ENCODE measurements at places on chromosomes 7 and 10. TPM values are rescaled to one million over a fixed set of nuclear protein-coding genes. Genes with fewer than 3 reads are reported as not detected.

DNA sequence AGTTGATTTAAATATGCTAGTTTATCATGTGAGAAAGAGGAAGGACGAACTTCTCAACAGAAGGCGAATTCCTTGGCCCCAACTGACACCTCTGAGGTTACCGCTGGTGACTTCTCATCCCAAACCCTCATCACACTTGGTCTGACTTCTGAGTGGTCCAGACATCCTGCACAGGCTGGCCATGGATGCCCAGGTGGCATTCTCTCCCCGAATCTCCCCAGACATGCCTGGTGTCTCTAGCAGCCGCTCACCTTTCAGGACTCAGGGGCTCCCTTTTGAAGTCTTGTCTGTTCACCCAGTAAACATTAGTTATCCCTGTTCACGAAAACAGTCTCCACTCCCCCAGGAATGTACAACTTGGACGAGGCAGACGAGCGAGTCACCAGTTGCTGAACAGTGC lies 157.7 kb downstream of the ADARB2 start:
- no peak overlapping the region for H3K4me3 ChIP-seq
- no peak overlapping the region for H3K27ac ChIP-seq
- H3K4me1 ChIP-seq: no peaks in the 10 kb centered on the region
- H3K36me3 ChIP-seq: no peaks in the 10 kb centered on the region

GRCh38 chr7:40315277-40315676 lies 180.5 kb downstream of the SUGCT start:
- no peaks in the 10 kb centered on the region for H3K36me3 ChIP-seq
- peaks cover 3% of the 10 kb centered on the region for H3K27me3 ChIP-seq
- H3K27ac ChIP-seq: peak overlapping the region; percentile 28

DNA sequence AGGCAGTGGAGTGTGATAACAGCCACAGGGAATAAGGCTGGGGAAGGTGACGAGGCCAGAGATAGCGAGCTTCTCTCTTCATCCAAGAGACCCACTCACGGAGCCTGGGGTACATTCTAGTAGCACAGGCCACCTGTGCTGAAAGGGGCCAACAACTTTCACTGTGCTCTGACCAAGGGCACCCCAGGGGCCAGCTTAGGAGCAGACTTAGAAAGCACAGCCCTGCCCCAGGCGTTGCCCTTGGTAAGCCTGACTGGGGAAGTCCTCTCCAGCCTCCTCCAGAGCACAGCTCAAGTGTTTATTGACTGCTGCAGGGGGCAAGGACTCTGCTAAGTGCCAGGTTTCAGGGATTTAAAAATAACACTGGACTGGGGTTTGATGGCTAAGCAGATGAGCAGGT lies 44.7 kb downstream of the EBF3 start:
- no peak overlapping the region for H3K27ac ChIP-seq
- H3K4me1 ChIP-seq: no peaks in the 10 kb centered on the region
- H3K4me3 ChIP-seq: no peak overlapping the region

DNA sequence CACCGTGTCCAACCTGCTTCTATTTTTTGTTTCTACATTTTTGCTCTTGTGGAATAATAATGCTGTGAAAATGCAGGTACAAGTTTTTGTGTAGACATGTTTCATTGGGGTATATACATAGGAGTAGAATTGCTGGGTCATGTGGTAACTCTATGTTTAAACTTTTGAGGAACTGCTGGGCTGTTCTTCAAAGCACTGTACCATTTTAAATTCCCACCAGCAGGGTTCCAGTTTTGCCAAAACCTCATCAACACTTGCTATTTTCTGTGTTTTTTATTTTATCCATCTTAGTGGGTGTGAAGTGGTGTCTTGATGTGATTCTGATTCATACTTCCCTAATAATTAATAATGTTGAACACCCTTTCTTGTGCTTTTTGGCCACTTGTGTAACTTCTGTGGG lies 138.6 kb downstream of the RGS10 start:
- H3K4me1 ChIP-seq: peaks cover 6% of the 10 kb centered on the region
- no peak overlapping the region for H3K27ac ChIP-seq
- H3K27me3 ChIP-seq: no peaks in the 10 kb centered on the region
- no peak overlapping the region for H3K4me3 ChIP-seq
- DNase-seq: no peak
- no peaks in the 10 kb centered on the region for H3K36me3 ChIP-seq

The WNT8B gene
- not detected for total RNA-seq

The GATA3 gene
- 0.53 TPM for total RNA-seq

DNA sequence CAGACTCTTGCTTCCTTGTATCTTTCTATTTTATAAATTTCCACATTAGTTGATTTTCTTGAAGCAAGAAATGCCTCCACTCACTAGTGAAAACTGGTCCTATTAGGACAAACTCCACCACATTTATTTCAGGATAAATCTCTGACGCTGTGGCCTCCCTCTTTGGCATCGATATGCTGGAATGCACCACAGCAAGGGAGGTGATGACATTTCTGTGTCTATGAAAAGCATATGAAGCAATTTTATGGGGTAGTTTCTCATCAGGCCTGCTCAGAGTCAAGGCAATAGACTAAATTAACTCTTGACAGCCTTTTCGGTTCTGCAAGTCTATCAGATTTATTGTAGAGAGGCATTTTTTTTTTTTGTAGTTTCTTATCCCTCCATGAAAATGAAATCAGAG lies 304.4 kb downstream of the ZEB1 start:
- no peak overlapping the region for H3K4me3 ChIP-seq
- DNase-seq: no peak
- no peaks in the 10 kb centered on the region for H3K36me3 ChIP-seq

The PRLHR gene
- total RNA-seq: not detected

DNA sequence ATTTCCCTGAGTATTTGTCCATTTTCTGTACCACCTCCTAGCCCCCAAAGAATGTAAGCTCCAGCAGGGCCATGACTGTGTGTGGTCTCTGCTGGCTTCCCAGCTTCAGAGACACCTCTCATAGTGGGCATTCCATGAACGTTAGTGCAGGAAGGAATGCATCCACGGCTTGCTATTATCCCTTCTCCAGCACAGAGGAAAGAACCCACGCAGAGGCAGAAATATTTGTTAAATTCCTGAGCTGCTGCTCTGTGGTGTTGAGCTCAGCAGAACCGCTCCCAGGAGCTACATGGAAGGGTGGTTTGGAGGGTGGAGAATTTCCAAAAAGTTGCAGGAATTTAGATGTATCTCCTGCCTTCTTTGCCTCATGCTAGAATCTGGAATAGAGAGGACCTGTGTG lies 275.2 kb downstream of the POU6F2 start:
- no peak for DNase-seq
- H3K4me3 ChIP-seq: no peak overlapping the region
- H3K4me1 ChIP-seq: peaks cover 7% of the 10 kb centered on the region
- no peaks in the 10 kb centered on the region for H3K36me3 ChIP-seq
- H3K27me3 ChIP-seq: peaks cover 4% of the 10 kb centered on the region

- H3K4me1 ChIP-seq: no peaks in the 10 kb centered on the region
- H3K36me3 ChIP-seq: no peaks in the 10 kb centered on the region
- H3K27ac ChIP-seq: no peak overlapping the region
Measured at GRCh38 chr10:16686054-16686902, 130.9 kb downstream of the RSU1 start.

- 0 out of 2 replicates have a peak, but pooled peaks cover 3% of the 10 kb centered on the region for H3K4me1 ChIP-seq
- no peak for DNase-seq
- no peak overlapping the region for H3K4me3 ChIP-seq
- H3K36me3 ChIP-seq: peaks cover 87% of the 10 kb centered on the region
- no peak overlapping the region for H3K27ac ChIP-seq
Measured at GRCh38 chr7:45105588-45106188, 5.8 kb downstream of the TBRG4 start.

The FGL2 gene
- 1.3 TPM for total RNA-seq

- H3K27me3 ChIP-seq: no peaks in the 10 kb centered on the region
- H3K4me3 ChIP-seq: 0 out of 2 replicates have a peak overlapping the region, but pooled peaks have one; percentile 19
- H3K4me1 ChIP-seq: peaks cover 31% of the 10 kb centered on the region
- no peaks in the 10 kb centered on the region for H3K36me3 ChIP-seq
Measured at GRCh38 chr7:35596061-35596460, 98.9 kb downstream of the HERPUD2 start.

DNA sequence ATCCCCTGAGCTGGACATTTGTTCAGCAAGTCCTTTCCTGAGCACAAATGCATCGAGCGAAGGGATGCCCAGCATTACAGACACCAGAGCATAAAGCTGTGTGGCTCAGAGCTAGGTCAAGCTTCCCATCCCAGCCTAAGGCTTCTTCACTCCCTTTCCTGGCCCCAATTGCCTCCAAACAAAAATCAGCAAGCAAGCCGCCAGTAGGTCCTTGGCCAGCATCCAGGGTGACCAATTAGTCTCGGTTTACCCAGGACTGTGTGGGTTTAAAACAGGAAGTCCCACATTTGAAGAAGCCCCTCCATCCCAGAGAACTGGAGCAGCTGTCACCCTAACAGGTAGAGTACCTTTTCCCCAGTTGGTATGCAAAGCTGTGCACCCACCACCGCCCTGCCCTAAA lies 51.2 kb downstream of the PRKAG2 start:
- DNase-seq: peak; percentile 97
- no peaks in the 10 kb centered on the region for H3K27me3 ChIP-seq
- H3K4me1 ChIP-seq: peaks cover 40% of the 10 kb centered on the region
- H3K27ac ChIP-seq: peak overlapping the region; percentile 99

The SFTPA1 gene
- total RNA-seq: not detected

The GFRA1 gene
- 26.5 TPM for total RNA-seq

DNA sequence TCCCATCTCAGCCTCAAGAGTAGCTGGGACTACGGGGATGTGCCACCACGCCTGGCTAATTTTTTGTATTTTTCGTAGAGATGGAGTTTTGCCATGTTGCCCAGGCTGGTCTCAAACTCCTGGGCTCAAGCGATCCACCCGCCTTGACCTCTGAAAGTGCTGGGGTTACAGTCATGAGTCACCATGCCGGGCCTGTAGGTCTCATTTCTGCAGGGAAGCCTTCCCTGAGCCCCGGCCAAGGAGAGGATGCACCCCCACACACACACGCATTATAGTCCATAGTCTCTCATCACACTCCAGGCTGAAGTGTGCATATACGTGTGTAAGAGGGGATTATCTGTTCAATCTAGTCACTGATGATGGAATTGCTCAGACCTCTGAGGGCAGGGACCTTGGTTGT lies 29.3 kb downstream of the KCNMA1 start:
- no peak overlapping the region for H3K27ac ChIP-seq
- no peak for DNase-seq
- H3K4me1 ChIP-seq: peaks cover 10% of the 10 kb centered on the region
- no peak overlapping the region for H3K4me3 ChIP-seq

DNA sequence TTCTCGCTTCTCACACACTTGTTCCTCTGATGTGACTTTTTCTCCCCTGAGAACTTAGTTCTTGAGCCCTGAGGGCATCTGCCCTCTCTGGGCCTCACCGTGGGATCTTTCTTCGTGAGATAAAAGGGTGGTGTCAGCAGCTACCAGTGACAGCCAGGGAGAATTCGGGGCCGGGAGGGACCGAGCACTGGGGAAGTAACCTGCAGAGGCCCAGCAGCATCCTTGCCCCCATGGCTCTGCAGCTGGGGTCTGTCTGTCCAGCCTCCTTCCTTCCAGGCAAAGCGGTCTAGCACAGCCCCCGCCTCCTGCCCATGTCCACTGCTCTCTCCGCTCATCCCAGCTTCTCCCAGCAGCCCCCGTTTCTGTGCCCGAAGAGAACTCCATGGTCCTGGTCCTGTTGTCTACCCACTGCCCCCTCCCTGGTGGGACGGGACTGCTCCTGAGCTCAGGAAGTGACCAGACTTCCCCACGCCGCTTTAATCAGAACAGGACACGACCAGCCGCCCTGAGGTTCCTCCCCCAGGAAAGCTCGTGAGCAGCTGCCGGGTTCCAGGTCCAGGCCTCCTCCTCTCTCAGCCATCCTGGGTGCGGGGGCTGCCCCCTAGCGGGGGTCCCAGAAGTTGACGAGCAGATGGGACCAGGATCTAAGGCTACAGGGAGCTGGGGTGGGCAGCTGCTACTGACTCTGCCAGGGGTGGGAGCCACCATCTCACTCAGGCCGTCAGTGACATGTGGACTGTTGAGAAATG lies 187.5 kb downstream of the WDR37 start:
- no peak overlapping the region for H3K27ac ChIP-seq
- H3K27me3 ChIP-seq: no peaks in the 10 kb centered on the region
- H3K36me3 ChIP-seq: no peaks in the 10 kb centered on the region
- peak; percentile 13 for DNase-seq
- no peaks in the 10 kb centered on the region for H3K4me1 ChIP-seq

DNA sequence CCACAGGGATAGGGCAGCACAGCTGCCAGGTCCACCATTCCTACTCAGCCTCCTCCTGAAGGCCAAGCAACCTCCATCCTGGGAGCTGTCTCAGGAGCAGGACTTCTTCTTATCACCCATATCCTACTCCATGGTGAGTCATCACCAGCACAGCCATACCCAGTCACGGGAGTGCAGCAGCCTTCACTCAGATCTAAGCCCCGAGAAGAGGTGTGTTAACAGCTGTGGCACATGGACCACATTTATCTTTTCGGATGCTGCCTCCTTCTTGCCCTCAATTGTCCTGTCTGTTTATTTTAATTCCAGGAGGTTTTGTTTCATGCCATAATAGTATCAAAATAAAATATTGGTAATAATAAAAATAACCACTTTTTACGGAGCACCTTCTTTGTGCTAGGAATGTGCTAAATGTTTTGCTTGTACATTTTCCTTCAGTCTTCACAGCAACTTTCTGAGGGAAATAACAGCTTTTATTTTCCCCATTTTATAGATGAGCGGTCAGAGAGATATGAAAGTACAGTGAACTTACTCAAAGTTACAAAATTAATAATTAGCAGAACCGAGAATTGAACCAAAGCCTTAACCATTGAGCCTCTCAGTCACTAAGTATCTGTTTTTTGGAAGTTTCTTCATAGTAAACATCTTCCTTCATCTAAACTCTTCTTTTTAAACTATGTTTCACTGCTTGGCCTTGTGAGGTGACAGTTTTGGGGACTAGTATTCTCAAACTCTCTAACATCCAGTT lies 2.5 kb upstream of the KEL start:
- H3K4me1 ChIP-seq: no peaks in the 10 kb centered on the region
- H3K36me3 ChIP-seq: no peaks in the 10 kb centered on the region
- H3K27me3 ChIP-seq: no peaks in the 10 kb centered on the region
- H3K27ac ChIP-seq: no peak overlapping the region

GRCh38 chr10:121078036-121078435 lies 226.9 kb downstream of the WDR11 start:
- no peak for DNase-seq
- no peak overlapping the region for H3K4me3 ChIP-seq
- no peaks in the 10 kb centered on the region for H3K36me3 ChIP-seq
- no peak overlapping the region for H3K27ac ChIP-seq
- H3K4me1 ChIP-seq: peaks cover 33% of the 10 kb centered on the region

- H3K36me3 ChIP-seq: no peaks in the 10 kb centered on the region
- no peaks in the 10 kb centered on the region for H3K27me3 ChIP-seq
- H3K27ac ChIP-seq: no peak overlapping the region
- no peaks in the 10 kb centered on the region for H3K4me1 ChIP-seq
- no peak for DNase-seq
- no peak overlapping the region for H3K4me3 ChIP-seq
Measured at GRCh38 chr7:137276189-137276588, 67.3 kb downstream of the PTN start.
